ENCODE measurements at places on chromosomes 2 and 18.

DNA sequence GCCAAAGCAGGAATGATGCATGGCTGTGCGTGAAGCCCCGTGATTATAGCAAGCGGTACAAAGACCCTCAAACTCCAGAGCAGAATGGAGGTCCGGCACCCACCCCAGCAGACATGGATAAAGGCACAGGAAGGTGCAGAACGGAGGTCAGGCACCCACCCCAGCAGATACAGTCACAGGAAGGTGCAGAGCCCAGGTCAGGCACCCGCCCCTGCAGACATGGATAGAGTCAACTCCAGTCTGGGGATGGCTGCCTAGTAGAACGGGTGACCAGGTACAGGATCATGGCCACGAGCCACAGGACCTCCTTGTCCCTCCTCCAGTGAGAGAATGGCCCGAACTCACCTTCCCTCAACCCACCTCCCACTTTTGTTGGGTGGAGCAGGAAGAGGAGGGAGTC lies 318.3 kb upstream of the SALL3 start:
- no peak for DNase-seq

GRCh38 chr2:75407038-75407530 lies 153.7 kb downstream of the EVA1A start:
- no peak for DNase-seq

DNA sequence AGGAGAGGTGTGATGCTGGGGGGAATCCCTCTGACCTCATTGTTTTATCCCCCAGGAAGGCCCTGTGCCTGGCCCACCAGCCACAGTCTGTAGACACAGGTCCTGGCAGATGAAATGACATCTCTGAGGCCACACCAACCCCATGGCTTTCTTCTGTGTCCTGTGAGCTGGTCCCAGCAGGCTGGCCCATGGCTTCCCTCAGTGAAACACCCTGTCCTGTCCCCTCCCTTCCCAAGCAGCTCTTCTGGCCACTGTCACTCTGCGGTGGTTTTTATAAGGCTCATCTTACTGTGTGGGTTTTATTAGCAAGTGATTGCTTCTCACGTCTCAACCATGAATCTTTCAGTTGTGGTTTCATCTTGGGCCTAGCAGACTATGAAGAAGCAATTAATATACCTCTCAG lies 102.8 kb upstream of the STPG4 start:
- DNase-seq, result no peak

- DNase-seq, result no peak
Measured at GRCh38 chr18:69715191-69715795, 232.4 kb downstream of the CD226 start.

DNA sequence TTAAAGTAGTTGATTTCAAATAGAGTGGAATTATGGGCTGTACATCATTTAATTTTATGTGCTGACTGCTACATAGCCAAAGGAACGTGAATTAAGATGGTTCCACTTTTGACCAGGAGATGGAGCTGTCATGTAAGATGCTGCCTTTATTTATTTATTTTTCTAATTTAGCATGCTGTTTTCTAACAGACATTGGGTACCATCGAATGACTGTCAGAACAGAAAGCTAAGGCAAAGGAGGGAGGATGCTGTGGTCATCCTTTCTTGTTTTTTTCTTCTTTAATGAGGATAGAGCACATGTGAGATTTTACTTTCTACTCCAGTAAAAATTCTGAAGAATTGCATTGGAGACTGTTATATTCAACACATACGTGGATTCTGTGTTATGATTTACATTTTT lies at the start of gene SCN2A:
TSS of gene SCN2A (plus strand) at position 185 of the 400 bp plus-strand sequence. CDS start 56,410 bp downstream, outside the sequence.
- DNase-seq, result no peak

DNA sequence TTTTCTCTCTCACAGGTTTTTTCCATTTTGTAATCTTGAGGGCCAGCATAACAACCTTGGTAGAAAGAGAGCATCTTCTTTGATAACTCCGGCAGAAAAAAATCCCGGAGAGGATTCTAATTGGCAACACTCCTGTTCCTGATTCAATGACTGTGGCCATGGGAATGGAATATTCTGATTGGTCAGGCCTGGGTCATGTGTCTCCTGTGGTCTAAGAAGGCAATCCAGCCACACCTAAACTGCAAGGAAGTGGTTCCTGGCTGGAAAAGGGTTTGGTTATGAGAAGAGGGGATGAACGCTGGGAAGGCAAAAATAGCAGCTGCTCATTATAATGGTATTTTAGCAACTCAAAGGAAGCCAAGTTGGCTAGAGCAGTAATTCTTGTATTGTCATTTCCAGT lies 24.8 kb upstream of the ZNF638 start:
- no peak for DNase-seq

DNA sequence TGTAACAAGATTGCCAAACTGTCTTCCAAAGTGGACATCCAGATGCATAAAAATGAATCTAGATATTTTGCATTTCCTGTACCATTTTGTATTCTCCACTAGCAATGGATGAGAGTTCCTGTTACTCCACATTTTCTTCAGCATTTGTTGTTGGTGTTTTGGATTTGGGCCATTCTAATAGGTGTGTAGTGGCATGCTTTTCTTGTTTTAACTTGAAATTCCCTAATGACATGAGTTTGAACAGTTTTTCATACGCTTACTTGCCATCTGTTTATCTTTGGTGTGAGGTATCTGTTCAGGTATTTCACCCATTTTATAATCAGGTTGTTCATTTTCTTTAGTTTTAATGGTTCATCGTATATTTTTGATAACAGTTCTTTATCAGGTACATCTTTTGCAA lies 73.9 kb downstream of the UBE2E3 start:
- no peak for DNase-seq

DNA sequence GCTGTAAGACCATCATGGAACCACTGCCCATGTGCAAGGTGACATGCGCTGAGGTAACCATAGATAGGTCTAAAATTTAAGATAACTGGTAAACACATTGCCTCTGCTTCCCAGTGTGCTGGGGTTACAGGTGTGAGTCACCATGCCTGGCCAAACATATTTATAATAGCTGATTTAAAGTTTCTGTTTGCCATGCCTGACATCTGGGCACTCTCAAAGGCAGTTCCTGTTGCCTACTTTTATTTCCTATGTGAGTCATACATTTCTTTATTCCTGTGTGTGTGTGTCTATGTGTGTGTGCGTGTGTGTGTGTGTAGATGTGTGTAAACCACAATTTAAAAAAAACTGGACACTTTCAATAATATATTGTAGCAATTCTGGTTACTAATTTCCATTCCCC lies 415.2 kb upstream of the NETO1 start:
- no peak for DNase-seq

DNA sequence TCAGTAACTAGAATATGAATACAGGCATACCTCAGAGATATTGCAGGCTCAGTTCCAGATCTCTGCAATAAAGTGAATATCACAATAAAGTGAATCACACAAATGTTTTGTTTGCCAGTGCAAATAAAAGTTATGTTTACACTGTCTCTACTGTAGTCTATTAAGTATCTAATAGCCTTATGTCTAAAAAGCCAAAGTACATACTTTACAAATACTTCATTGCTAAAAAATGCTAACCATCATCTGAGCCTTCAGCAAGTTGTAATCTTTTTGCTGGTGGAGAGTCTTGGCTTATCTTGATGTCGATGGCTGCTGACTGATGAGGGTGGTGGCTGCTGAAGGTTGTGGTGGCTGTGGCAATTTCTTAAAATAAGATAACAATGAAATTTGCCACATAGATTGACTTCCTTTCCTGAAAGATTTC lies 159.4 kb downstream of the MYO1B start:
- DNase-seq, result no peak

DNA sequence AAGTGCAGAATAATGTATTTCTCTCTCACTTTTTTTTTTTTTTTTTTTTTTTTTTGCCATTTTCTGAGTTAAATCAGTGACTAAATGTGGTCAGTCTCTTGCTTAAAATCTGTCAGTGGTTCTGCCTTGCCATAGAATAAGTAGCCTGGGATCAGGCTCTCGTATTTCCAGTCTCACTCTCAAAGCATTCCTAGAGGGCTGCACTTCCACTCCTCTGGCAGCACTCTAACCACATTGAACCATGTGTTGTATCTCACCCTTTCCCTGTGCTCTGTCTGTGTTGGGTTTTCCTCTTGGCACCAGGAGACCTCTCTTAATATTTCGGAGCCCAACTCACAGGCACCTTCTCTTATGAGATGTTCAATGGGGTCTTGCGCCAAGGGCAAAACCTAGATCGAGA lies 304.4 kb downstream of the CTNNA2 start:
- no peak for DNase-seq

GRCh38 chr18:8858888-8859511 lies 153.6 kb downstream of the MTCL1 start:
- DNase-seq, result no peak

GRCh38 chr2:59312029-59312428 lies 1070.9 kb upstream of the FANCL start:
- no peak for DNase-seq

- DNase-seq, result no peak
Measured at GRCh38 chr2:156064540-156064939, 268.0 kb downstream of the NR4A2 start.

DNA sequence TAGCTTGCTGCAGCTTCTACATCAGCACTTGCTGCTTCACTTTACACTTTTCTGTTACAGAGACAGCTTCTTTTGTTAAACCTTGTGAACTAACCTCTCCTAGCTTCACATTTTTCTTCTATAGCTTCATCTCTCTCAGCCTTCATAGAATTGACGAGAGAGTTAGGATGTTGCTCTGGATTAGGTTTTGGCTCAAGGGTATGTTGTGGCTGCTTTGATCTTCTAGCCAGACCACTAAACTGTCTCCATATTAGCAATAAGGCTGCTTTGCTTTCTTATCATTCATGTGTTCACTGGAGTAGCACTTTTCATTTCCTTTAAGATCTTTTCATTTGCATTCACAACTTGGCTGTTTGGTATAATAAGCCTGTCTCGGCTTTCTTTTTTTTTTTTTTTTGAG lies 46.3 kb upstream of the GRB14 start:
- no peak for DNase-seq

DNA sequence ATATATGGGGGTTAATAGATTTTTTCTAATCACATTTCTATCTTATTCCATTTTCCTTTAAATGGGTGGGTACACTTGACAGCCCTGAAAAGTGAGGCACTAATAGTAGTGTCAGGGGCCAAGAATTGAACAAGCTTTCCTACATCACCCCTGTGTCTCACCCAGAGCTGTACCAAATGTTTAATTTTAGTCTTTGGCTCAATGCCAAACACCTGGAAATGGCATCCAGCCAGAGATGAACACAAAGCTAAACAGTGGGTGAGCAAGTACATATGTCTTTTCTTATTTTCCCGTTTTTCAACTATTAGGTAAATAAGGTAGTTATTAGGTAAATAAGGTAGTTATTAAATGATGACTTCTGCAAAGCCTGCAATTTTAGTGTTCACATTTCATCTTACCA lies 276.3 kb upstream of the ERBB4 start:
- DNase-seq, result no peak

- no peak for DNase-seq
Measured at GRCh38 chr2:100237163-100237562, 85.1 kb downstream of the LONRF2 start.

DNA sequence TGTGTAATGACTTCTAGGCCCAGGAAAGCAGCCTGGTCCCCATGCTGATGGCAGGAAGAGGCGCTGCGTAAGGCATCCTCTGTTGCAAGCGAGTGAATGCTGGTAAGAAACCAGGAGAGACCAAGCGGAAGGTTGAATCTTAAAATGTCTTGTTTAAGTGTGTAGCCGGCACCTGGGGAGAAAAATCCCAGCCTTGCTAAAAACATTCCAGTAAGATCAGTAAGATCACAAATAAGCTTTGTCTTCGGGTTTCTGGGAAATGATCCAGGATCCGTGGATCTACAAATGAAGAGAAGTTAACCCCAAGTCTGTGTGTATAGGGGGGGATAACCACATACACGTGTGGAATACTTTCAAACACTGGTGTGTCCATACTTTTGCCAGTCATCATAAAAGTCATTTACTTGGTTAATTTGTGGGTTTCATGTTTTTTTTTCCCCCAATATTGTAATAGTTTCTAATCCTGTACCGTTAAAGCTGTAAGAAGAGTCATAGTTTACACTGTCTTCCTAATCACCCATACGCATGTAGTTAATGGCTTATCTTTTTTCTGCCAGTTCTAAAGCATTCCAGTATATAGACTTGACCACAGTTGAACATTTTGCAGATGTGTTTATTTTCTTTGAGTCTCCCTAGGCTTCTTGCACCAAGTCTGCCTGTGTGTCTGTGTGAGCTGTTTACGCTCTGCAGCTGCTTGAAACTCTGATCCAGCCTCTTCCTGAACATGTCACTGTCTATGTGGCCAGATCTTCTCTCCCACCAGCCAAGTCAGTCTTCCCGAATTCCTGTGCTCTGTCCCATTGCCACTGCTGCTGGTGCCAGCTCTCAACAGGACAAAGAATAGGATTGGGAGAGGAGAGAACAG lies 135.9 kb upstream of the ARL4C start:
- DNase-seq, result no peak

GRCh38 chr2:239238381-239238780 lies 162.4 kb downstream of the HDAC4 start:
- no peak for DNase-seq

GRCh38 chr2:168118733-168119514 lies 128.5 kb downstream of the STK39 start:
- DNase-seq, result no peak

DNA sequence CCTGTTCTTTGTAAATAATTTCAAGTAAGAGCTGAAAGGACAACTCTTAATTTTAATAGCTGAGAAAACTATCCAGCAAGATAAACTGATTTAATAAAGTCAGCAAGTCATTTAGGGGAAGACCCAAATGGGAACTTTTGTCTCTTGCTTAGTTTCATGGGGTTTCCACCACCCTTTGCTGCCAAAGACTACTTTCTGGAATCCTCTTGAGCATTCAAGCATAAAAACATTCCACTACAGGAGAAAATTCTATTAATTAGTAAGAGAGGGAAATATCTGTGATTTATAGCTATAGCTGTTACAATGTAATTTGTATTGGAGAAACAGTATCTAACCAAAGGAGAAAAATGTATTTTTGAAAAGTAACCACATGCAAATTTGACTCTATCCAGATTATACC lies 20.6 kb downstream of the EFEMP1 start:
- no peak for DNase-seq

DNA sequence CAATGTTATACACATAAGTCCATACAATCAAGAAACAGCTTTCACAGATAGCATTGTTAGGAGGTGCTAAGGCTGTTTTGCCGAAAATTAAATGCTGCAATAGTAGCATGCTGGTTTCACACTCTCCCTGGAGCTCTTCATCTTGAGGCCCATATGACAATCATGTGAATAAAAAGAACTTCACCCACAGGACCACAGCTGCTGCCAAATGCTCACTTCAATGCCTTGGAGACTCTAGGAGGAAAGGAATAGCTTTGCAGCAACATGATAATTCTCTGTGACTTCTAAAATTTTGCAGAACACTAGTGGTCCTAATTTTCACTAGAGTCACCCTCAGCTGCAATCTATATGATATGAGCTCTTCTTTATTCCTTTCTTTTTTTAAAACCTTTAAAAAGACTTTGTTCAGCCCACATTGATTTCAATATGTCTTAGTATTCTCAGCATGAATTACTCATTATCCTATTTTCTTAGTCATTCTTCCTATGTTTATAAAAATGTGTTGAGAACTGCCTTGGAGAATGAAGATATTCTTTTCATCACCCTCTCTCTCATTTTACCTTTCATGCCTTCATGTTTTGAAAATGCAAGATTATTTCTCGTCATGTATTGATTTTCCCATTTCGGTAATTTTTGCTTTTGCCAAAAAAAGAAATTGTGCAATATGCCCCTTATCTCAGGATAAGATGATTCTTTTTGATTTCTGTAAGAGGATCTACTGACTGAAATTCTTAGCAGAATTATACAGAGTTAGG lies 108.2 kb downstream of the PDE1A start:
- DNase-seq, result no peak

GRCh38 chr2:28582595-28582994 lies 86.7 kb downstream of the PLB1 start:
- peak; percentile 82 for DNase-seq

- DNase-seq, result no peak
Measured at GRCh38 chr2:182655750-182656149, 60.3 kb upstream of the DNAJC10 start.

Data from mesenteric fat pad (tissue), 1 donor.